GM04504 (cell line): ENCODE measurements at places on chromosomes 12 and 14.

DNA sequence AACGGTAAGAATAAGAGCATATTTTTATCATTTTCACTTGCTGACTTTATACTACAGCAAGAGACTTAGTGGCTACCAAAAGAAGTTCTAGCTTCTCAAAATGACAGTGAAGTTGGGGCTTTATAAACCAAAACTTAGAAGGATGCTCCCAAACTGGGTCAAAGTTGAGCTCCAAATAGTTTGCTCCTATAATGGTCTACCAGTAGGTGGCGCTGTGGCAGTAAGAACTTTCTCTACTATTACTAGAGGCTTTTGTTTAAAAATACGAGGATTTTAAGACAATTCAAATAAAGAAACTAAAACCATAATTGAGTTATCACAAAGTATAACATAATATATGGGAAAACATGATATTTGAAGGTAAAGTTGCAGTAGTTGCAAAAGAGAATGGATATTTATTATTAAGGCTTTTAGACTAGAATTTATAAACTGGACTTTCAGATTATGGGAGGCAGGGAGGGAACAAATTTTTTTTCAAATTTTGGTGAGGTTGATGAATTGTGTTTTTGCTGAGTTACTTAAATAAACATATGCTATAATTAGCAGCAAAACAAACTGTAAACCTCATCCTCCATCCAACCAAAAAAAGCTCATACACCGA lies 75.0 kb downstream of the TGFB3 start:
- no peak for DNase-seq

- no peak for DNase-seq
Observed at GRCh38 chr12:93176165-93176564, 201.6 kb upstream of the NUDT4 start.

DNA sequence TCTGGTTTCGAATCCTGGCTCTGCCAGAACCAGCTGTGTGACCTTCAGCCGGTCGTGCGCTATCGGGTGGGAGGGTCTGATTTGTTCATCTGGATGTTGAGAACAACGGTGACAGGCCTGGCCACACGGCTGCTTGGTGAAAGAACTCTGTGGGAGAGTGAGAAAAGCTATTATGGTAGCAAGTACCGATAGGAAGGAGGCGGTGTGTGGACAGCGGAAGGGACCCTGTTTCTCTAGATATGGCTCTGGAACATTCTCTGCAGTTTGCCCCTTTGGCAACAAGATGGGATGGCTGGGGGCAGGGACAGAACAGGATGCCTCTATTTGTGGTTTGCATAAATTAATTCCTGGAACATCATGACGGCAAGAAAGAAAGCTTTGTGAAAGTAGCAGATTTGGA lies 347.3 kb downstream of the AACS start:
- no peak for DNase-seq

DNA sequence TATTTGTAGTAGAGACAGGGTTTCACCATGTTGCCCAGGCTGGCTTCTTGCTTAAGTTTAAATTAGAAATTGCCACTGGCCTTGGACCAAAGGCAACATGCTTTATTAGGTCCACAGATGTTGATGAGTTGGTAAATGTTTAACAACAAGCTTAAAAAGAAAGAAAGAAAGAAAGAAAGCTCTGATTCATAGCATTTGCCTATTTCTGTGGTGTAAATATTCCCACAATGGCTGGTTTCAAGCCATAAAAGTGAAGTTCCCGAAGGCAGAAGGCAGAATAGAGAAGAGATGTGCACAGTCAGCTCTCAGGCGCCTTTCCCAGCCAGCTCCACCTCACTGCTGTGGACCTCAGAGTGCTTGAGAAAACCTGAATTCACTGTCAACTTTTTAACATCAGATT lies 26.4 kb downstream of the KCNK13 start:
- DNase-seq = no peak

DNA sequence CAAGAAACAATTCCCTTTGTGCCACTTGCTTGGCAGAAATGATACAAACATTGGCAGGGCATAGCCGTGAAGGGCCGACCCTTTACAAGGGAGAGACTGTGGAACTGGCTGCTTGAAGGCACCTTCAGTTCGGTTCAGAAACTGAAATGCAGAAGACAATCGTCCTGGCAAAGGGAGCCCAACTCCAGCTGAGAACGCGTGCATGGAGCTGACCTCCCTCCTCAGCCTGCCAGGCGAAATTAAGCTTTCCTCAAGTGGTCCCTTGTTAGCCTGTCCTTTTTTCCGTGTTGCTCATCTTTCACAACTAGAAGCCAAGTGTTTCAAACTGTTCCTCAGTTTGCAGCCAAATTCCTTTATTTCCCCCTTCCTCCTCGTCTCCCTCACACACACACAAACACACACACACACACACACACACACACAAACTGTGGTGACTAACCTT lies 8.1 kb downstream of the LGR5 start:
- no peak for DNase-seq

- no peak for DNase-seq
Observed at GRCh38 chr12:56205445-56205844, 16.2 kb upstream of the SMARCC2 start.

GRCh38 chr12:48005001-48005749 lies 899 bp upstream of the COL2A1 start:
- no peak for DNase-seq

- no peak for DNase-seq
Observed at GRCh38 chr14:104928391-104929133, 3.9 kb downstream of the PLD4 start.

DNA sequence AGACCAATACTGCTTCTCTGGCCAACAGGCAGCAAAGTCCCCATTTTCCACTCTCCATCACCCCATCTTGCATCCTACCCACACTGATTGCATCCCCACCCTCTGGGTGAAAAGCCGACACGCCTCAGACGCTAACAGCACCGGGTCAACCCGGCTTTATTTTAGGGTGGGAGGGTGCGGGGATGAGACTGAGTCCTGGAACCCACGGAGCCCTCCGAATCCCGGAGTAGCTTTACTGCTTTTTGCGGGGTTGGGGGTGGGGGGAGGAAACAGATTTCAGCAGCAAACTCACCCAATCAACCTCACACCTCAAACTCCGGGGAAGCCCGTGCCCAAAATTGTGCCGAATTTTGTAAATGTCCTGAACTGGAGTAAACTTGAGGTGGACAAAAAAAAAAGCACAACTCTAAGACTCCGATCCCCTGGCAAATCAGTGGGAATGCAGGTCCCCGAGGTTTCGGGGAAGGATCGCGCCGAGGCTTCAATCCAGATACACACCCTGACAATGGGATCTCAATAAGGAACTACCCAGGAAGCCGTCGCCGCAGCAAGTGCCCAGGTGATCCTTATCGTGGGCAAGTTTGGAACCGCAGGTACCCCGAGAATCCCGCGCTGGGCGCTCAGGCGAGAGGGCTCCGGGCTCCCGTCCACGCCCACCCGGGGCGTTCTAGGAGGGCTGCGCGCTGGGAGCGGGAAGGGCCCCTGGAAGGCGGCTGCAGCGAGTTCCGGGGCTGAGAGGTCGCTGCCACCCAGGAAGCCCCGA lies 1.1 kb downstream of the GCH1 start:
- DNase-seq = no peak

- no peak for DNase-seq
Observed at GRCh38 chr12:126591533-126591932, 1526.3 kb downstream of the AACS start.

DNA sequence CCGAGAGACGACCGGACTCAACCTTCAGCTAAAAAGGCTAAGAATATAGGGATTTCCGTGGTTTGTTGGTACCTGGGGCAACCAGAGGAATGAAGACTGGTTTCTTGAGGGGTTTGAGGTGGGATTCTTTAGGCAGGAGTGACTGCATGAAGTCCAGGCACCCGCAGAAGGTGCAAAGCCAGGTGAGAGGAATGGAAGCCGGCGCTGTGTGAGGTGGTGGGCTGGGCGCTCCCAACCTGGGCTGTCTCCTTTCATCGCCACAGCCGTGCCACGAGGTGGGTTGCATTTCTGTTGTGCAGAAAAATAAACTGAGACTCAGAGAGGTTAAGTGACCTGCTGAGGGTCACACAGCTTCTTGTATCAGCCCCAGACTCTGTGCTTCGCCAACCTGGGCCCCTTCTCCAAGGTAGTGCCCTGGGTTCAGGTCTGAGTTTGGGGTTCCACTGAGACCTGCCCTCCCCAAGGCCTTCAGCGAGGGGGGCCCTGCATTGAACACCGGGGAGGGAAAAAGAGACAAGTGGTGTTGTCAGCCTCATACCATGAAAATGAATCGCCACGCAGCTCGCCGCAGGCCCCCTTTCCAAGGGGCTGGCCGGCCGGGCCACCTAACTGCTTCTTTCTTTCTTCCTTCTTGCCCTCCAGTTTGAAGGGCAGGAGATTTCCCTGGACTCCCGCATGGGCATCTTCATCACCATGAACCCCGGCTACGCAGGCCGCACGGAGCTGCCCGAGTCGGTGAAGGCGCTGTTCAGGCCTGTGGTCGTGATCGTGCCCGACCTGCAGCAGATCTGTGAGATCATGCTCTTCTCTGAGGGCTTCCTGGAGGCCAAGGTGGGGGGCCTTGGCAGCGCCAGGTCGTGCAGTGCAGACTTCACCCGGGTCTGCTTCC lies 88.4 kb downstream of the DNAH10 start:
- no peak for DNase-seq

GRCh38 chr14:26463136-26463535 lies 134.7 kb downstream of the NOVA1 start:
- no peak for DNase-seq

DNA sequence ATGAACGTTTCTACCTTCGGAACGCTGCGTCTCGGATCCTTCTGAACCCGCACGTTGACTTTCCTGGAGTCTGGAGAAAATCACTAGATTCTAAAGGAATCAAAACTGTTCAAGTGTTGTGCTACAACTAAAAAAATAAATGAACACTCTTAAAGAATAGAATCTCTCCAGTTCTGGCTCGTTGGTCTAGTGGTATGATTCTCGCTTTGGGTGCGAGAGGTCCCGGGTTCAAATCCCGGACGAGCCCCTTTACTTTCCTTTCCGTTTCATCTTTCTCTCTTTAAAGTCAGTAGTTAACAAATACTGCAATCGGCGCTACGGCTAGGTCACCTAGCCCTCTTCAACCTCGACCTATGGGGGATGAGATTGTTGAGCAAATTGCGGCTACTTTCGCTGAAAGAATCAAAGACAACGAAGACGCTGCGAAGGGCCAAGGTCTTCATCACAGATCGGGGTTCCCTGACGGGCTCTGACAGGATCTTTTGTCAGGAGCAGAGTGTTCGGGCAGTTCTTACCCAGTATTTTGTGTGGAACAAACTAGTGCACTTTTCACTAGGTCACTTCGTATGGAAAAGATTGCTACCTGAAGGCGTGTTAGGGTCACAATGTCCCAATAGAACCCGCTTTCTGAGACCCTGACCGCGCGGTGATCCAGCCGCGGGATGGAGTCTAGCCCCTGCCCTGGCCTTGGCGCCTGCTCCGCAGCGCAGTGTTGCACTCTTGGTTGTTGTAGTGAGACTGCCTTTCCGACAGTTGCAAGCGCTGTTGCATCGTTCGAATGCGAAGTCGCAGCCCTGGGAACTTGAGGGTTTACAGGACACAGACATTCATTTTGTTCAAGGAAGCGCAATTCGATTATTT lies 8.4 kb downstream of the OR6S1 start:
- peak; percentile 54 for DNase-seq

DNA sequence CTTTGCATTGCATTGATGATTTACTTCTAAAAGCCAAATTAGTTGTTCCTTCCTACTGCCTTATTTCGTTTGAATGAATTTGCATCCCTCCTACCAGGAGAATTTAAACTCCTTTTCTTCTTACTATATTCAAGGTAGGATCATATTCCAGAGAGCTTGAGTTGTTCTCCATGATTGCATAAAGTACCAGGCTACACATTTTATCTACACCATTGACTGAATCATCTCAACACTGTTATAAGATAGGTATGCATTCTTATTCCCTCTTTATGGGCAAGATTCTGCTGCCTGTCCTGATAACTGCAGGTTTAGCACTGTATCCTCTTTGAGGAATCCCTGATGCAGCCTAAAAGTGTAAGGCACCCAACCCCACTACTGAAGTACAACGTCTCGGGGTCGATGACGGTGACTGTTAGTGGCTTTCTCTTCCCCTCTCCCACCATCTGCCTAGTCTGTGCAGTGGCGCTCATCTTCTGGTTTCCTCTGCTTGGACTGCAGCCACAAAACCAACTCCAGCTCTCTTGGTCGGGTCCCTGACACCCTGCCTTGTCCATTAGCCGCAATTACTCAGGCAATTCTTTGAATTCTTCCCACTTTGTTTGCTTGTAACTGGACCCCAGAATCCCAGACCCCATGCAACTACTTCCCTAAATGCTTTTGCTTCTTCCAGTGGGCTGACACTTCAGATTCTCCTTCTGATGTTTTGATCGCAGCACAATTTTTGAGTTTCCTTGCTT lies 44.4 kb upstream of the STXBP6 start:
- no peak for DNase-seq

- no peak for DNase-seq
Observed at GRCh38 chr14:73833530-73834260, 17.9 kb upstream of the PTGR2 start.

- DNase-seq = no peak
Observed at GRCh38 chr12:117097159-117097558, 2.1 kb downstream of the TESC start.

DNA sequence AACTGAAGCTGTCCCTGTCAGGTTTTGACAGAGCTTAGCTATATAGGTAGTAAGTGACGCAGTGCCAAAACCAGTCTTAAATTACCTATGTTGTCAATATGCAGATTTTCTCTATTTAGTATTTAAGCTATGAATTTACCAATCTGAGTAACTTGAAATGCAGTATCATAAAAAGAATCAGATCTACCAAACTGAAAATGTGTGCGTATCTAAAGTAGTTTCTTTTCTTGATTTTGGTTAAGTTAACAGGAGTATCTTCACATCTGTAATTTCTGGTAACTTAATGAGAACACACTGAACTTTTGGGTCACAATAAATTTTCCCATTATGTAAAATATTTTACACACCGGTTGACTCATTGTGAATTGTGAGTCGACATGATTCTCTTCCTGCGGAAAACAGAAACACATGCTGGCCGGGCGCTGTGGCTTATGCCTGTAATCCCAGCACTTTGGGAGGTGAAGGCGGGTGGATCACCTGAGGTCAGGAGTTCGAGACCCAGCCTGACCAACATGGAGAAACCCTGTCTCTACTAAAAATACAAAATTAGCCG lies 45.1 kb downstream of the TRAF3 start:
- no peak for DNase-seq

DNA sequence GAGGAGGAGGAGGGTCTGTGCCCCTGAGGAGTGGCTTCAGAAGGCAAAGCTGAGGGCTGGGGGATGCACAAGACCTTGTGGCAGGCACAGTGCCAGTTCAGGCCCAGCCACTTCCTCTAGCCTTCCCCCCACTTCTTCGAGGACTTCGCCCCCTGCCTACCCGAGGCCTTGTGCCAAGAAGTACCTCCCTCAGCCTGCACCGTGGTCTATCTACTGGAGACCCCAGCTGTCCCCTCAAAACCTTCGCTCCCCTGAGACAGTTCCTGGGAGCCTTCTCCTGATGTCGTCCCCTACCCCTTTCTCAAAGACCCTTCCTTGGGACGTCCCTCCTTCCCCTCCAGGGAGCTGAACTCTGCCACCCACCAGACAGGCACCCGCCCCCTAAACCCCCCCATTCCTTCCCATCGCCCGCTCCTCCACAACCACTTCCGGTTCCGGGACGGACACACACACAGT lies 604 bp downstream of the ZNF384 start:
- no peak for DNase-seq
